ENCODE measurements at places on chromosomes 6 and 20. TPM values are rescaled to one million over a fixed set of nuclear protein-coding genes. Genes with fewer than 3 reads are reported as not detected.

HACE1 gene
- total RNA-seq: 17.0 TPM

GSTA1 gene
- total RNA-seq: not detected

COL20A1 gene
- 2.3 TPM for total RNA-seq

C2 gene
- total RNA-seq: 0.86 TPM

SMLR1 gene
- total RNA-seq: not detected

SPAG4 gene
- total RNA-seq: 4.9 TPM

CCNC gene
- 112 TPM for total RNA-seq

COL21A1 gene
- 1.4 TPM for total RNA-seq

TCF15 gene
- 2.0 TPM for total RNA-seq

SNAP91 gene
- total RNA-seq: 1.4 TPM

PRND gene
- total RNA-seq: not detected

CLDN20 gene
- total RNA-seq: not detected

ID4 gene
- total RNA-seq: 14.0 TPM

WFDC10B gene
- not detected for total RNA-seq

CTAGE9 gene
- not detected for total RNA-seq

PTCRA gene
- total RNA-seq: not detected

AIF1 gene
- total RNA-seq: 3.2 TPM

GPR63 gene
- total RNA-seq: 5.9 TPM

CCN5 gene
- not detected for total RNA-seq

ABCF1 gene
- 118 TPM for total RNA-seq

DYNLT2 gene
- 1.8 TPM for total RNA-seq

SLC2A4RG gene
- total RNA-seq: 37.9 TPM

TSBP1 gene
- total RNA-seq: not detected

CRISP3 gene
- not detected for total RNA-seq

ADNP gene
- 143 TPM for total RNA-seq

DNMT3B gene
- 996 TPM for total RNA-seq

PROCR gene
- 6.4 TPM for total RNA-seq

KIAA0408 gene
- total RNA-seq: 3.1 TPM

Measured in H9 (cell line).